Stimulated activated CD4-positive, alpha-beta T cell treated with anti-CD3 and anti-CD28 coated beads, TNF-alpha, amount 100 ng/mL, for 24 hours (primary cell): ENCODE measurements at places on chromosomes 1 and 21.

GRCh38 chr1:222104694-222105392 is 363.0 kb upstream of the DUSP10 start:
- no peak for DNase-seq

GRCh38 chr1:21961799-21962198 is 15.0 kb upstream of the CELA3B start:
- DNase-seq = no peak

GRCh38 chr1:230393722-230394121 is 32.4 kb downstream of the PGBD5 start:
- DNase-seq = no peak

- no peak for DNase-seq
Observed at GRCh38 chr1:165877940-165878556, 50.6 kb downstream of the UCK2 start.

GRCh38 chr1:221910222-221910621 is 168.3 kb upstream of the DUSP10 start:
- no peak for DNase-seq

DNA sequence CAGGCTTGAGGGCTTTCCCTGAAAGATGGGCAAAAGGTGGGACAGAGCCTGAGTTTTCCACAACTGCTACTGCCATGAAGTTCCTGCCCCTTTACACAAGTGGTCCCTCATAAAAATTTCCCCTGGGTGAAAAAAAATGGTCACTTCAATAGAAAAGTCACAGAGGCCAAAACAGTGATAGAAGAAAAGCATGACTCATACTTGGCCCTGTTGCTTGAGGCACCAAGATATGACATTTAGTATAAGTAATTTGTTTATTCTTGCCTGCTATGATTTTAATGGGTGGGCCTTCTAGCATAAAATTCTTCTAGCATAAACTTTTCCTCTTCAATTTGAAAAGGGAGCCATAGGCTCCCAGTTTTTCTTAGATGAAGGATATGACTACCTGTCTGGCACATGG is 280.2 kb downstream of the DPYD start:
- DNase-seq = no peak

- no peak for DNase-seq
Observed at GRCh38 chr1:248324468-248324867, at the start of gene OR2M7. OR2M7 (minus strand) TSS chr1:248324568; CDS start chr1:248324568, 0 bp downstream.

DNA sequence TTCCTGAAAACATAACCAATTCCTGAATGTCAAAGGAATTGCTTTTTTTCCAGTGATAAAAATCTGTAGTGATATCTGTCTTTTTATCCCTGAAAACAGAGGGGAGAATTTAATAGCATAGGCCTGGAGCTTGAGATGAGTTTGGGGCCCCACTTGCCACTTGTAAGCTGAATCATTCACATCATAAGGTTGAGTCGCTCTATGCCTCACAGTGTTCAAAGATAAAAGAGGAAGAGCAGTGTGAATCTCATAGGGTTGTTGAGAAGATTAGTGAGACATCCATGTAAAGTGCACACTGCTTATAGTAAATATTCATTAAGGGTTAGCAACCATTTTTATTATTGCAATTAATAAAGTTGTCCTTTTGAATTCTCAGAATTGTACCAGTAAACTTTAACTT is 271.3 kb downstream of the DNM3 start:
- DNase-seq = no peak

GRCh38 chr1:244887281-244887680 is 22.9 kb upstream of the HNRNPU start:
- no peak for DNase-seq

DNA sequence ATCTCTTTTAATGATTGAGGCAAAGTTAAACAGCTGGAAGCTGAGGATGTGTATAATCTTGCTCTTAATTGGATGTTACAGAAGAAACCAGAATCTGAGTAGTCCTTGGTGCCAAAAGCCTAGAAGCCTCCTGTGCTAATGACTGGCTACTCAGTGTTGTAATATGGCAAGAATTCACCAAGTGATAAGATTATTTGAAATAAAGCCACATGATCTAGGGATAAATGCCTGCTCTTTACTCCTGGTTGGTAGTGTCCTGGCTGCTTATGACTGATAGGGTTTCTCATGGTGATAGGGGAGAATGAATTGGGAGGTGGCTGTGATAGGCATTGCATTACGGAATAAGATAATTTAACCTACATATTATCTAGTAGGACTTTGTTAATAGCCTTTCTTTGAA is 13.6 kb upstream of the MAB21L3 start:
- no peak for DNase-seq

DNA sequence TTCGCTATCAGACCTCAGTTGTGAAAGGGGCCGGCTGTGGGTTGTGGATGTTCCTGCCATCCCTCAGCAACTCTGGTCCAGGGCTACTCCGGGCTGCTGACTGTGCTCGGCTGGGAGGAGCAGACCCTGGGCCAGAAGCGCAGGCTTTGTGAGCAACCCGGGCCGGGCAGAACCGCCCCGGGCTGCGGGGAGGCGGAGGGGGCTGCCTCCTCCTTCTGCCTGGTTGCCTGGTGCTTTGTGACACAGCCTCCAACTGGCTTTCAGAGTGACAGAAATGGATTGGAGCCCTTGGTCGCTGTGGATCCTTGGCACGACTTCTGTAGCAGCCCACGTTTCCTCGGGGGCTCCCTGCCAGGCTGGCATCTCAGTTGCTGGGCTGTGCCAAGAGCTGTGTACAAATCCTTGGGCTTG is 10.0 kb downstream of the DRAXIN start:
- DNase-seq = no peak

GRCh38 chr1:229579059-229579673 is 20.7 kb upstream of the ABCB10 start:
- no peak for DNase-seq

GRCh38 chr1:42931911-42932422 is 26.7 kb downstream of the SLC2A1 start:
- peak; percentile 66 for DNase-seq

- no peak for DNase-seq
Observed at GRCh38 chr1:207913951-207914350, 3.0 kb upstream of the CD34 start.

GRCh38 chr1:41153750-41154274 is 88.3 kb downstream of the SCMH1 start:
- no peak for DNase-seq

GRCh38 chr1:185608177-185608576 is 126.0 kb upstream of the HMCN1 start:
- no peak for DNase-seq

DNA sequence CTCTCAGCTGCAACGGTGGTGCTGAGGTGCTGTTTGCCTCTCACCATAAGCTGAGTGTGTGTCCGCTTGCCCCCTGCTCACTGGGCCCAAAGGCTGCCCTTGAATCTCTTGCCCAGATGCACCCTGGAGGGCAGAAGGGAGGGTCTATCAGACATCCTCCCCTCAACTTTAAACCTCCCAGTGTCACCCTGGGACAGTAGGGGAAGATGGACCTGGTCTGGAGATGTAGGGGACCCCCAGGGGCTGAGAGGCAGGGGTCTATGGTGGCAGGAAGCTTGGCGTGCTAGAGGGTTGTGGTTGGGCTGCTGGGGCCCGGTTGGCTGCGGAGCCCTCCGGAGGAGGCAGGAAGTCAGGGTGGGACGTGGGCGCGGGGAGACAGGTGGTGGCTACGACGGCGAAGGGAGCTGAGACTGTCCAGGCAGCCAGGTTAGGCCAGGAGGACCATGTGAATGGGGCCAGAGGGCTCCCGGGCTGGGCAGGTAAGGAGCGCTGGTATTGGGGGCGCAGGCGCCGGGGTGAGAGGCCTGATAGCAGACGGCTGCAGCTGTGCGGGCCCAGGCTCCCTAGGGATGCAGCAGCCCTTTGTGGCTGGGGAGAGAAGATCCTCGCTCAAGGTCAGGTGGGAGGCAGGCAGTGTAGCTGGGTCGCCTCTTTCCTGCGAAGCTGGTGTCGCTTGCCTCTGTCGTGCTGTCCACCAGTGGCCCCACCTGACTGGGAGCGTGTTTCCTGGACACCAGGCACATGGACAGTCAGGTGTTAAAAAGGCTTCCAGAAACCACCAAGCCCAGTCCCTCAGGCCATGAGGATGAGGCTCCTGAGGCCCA is at the start of gene LCK:
LCK (plus strand) TSS at position 373 of the 824 bp plus-strand sequence. CDS start 23,065 bp downstream, outside the sequence.
- DNase-seq = peak; percentile 78

DNA sequence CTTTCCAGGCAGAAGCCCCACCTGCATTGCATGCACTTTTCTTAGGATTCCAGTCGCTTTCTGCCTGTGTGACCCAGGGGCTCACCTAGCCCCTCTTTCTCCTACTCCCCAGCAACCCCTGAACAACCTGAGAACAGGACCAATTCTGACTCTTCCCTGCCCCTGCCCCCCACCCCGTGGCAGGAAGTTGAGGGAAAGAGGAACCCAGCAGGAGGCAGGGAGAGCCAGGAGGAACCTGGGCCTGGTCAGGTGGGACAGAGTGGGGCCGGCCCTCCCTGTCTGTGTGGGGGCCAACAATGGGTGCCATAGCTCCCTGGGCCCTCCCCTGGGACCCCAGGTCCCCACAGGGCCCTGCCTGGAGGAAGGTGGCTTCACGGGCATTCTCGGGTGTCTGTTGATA is 6.1 kb downstream of the BMP8A start:
- no peak for DNase-seq

DNA sequence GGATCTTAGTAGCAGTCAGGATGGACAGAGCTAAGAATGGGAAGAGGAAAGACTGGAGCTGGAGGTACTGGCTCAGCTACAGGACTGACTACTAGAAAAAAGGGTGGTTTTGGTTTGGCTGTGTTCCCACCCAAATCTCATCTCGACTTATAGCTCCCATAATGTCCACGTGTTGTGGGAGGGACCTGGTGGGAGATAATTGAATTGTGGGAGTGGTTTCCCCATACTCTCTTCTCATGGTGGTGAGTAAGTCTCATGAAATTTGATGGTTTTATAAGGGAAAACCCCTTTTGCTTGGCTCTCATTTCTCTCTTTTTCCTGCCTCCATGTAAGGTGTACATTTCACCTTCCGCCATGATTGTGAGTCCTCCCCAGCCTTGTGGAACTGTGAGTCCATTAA is 466.5 kb upstream of the DEPDC1 start:
- DNase-seq = no peak

- DNase-seq = no peak
Observed at GRCh38 chr1:22038036-22038435, 14.5 kb upstream of the CDC42 start.

DNA sequence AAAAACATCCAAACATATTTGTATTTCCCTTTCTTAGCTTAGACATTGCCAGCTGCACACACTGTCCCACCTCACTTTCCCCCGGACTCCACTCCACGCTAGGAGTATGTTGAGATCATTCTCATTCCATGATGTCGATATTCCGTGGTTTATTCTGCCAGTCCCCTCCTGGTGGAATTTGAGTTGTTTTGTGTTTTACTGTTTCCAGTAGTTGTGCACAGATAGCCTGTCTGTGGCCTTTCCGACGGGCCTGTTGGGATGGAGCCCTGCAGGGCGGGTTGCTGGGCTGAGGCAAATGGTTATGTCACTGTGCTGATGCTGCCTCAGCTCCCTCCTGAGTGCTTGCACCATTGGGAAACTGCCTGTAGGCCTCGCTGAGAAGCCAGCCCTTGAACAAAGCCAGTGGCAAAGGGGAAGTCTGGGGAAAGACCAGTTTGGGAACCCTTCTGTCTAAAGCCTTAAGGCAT is 12.8 kb downstream of the TRAPPC10 start:
- no peak for DNase-seq

DNA sequence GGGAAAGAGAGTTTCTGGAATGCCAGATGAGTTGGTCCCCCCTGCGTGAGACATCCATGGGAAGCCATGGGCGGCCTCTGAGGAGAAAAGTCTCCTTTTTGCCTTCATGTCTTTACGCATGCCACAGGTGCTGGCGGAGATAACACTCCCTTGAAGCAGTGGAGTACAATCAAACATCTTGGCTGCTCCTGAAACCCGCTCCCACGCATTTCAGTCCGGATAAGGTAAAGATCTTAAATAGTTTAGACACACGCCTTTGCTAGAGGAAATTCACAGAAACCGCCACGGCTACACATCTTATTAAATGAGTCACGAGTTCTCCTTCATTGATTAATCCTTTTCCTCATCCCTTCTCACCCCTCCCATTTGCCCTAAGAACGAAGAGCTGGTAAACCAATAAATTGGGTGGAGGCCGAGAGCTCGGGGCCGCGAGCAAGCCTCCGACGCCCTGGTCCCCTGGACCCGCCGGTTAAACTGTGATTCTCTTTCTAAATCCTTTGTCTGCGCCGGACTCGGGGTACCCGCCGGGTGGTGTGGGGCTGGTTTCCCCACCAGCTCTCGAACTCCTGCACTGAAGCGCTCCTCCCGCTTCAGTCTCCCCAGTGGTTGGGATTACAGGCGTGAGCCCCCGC is 6.6 kb upstream of the ZNF669 start:
- DNase-seq = peak; percentile 45

GRCh38 chr1:234924450-234925355 is 203.9 kb downstream of the TOMM20 start:
- DNase-seq = no peak

GRCh38 chr1:54606096-54606989 is 17.0 kb downstream of the FAM151A start:
- DNase-seq = no peak

DNA sequence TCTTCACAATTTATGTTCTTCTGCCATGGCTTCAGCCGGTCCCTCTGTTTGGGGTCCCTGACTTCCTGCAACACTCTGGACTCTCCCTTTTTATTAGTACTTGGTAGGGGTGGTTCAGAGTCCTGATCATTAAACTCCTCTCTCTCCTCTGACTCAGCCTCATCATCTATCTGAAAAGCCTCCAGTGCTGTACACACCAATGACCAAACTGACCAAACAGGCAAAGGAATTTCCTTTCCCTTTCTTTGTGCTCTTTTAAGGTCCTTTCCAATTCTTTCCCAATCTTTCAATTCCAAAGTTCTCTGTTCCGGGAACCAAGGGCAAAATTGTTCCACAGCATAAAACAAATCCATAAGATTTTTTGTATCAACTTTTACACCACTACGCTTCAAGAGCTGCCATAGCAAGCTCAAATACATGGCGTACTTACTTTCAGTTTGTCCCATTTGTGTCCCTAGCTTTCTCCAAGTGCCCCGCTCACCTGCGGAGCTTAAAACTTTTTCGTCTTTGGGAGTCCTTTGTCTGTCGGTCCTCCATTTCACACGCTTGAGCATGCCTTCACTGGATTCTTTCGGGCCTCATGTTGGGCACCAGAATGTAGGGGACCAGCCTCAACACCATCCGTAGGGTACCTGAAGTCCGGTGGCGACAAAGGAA is 9.6 kb downstream of the DAP3 start:
- DNase-seq = no peak

- no peak for DNase-seq
Observed at GRCh38 chr1:247241691-247242090, 14.2 kb upstream of the VN1R5 start.

DNA sequence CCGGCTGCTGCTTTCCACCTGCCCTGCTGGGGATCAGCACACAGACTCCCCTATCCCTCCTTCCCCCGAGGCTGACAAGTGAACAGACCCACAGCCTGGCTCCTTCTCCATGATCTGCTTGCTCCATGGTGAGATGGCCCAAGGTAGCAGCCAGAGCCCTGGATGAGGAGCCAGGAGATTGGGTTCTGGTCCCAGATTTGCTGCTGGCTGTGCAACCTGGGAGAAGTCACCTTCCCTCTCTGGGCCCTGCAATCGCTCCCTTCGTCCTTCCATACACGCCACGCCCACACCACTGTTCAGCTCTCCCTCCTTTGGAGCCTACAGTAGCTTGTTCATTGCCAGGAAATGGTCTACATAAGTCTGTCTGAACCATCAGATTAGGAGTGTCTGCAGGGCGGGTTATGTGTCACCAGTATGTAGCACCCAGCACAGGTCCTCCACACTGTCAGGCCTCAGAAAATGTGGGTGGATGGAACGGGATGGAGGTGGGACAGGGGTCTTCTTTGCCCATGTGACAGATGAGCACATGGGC is 9.2 kb upstream of the EPHA8 start:
- no peak for DNase-seq
